ENCODE measurements at places on chromosomes 2 and 18. TPM values are rescaled to one million over a fixed set of nuclear protein-coding genes. Genes with fewer than 3 reads are reported as not detected.

- no peak for DNase-seq
Observed at GRCh38 chr2:180364719-180365118, 357.6 kb upstream of the CWC22 start.

GRCh38 chr2:226137201-226137811, 662.3 kb downstream of the IRS1 start:
- no peak for DNase-seq

GRCh38 chr2:3867469-3867868, 164.1 kb downstream of the DCDC2C start:
- DNase-seq = no peak

GRCh38 chr2:88669482-88670214, 21.8 kb upstream of the RPIA start:
- DNase-seq = no peak

GRCh38 chr18:76231402-76231801, 263.6 kb downstream of the ZNF516 start:
- DNase-seq = no peak

- DNase-seq = no peak
Observed at GRCh38 chr18:13834496-13835015, 10.6 kb downstream of the MC5R start.

GRCh38 chr2:8251856-8252255, 430.0 kb upstream of the ID2 start:
- DNase-seq = no peak

GRCh38 chr2:117979911-117980701, 33.8 kb downstream of the CCDC93 start:
- no peak for DNase-seq

DNA sequence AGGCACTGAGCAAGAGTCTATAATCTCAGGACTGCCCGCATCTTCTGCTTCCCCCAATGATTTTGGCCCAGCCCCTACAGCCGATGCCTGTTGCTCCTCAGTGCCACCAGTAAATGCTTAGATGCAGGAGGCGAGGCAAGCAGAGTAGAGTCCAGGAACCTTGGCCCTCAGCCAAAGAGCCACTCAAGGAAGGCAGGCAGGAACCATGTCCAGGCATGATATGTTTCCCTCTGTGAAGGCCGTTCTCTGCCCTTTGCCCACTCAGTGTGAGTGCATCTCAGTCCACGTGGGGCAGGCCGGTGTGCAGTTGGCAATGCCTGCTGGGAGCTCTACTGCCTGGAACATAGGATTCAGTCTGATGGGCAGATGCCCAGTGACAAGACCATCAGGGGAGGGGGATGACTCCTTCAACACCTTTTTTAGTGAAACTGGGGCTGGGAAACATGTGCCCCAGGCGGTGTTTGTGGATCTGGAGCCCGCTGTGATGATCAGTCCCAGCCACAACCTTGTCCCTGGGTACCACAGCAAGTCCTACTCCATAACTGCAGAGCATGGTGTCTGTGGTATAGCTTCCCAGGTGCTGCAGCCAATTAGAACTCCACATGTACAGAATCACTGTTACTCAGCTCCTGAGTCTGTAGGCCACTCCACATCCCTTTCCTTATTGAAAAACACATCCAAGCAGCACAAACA, 9.7 kb upstream of the DNAJB2 start:
- DNase-seq = no peak

Gene ALLC
- total RNA-seq = not detected

Gene HOXD12
- not detected for total RNA-seq
